Karpas-422 (cell line): ENCODE measurements at places on chromosomes 16 and 17. TPM values are rescaled to one million over a fixed set of nuclear protein-coding genes. Genes with fewer than 3 reads are reported as not detected.

Gene TERB1
- not detected in 2 replicates for total RNA-seq

- DNase-seq: no peak
- H3K27me3 ChIP-seq: no peaks in the 10 kb centered on the region
- no peaks in the 10 kb centered on the region for H3K4me1 ChIP-seq
- no peak overlapping the region for H3K4me3 ChIP-seq
- no peak overlapping the region for H3K27ac ChIP-seq
- no peaks in the 10 kb centered on the region for H3K36me3 ChIP-seq
Measured at GRCh38 chr16:50457423-50457822, 88.6 kb upstream of the BRD7 start.

DNA sequence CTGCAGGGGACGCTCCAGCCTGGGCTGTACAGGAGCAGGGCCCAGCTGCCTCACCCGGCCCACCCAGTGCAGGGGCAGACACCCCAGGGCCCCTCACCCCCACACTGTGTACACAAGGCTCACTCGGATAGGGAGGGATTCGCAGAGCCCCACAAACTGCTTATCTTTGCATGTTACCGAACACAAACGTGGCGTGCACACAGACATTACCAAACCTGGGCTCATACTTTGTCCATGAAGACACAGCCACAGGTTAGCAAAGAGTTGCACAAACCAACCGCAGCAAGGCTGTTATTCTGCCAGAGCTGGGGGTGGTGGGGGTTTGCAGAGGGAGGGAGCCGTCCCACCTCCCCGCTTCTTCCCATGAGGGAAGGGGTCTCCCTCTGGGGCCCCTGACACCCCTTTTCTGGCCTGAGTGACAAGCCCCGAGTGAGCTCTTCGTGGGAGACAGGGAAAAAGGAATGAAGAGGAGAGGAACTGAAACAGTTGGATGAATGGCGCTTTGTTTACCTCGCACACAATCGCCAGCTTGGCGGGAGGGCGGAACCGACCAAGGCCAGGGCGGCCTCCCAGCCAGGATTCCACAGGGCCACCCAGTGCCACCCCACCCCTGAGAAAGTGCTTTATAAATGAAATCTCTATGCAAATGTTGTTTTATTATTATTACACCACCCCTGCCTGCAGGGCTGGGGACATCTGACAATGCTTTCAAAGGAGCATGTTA is 434 bp upstream of the CPSF4L start:
- H3K36me3 ChIP-seq: no peaks in the 10 kb centered on the region
- DNase-seq: no peak
- H3K4me1 ChIP-seq: peaks cover 4% of the 10 kb centered on the region

Gene B4GALNT2
- total RNA-seq: not detected in 2 replicates

- H3K27ac ChIP-seq: no peak overlapping the region
- H3K27me3 ChIP-seq: no peaks in the 10 kb centered on the region
- DNase-seq: peak; percentile 41
- no peaks in the 10 kb centered on the region for H3K36me3 ChIP-seq
- no peaks in the 10 kb centered on the region for H3K4me1 ChIP-seq
Measured at GRCh38 chr17:15651583-15652110, 32.1 kb upstream of the FBXW10B start.

DNA sequence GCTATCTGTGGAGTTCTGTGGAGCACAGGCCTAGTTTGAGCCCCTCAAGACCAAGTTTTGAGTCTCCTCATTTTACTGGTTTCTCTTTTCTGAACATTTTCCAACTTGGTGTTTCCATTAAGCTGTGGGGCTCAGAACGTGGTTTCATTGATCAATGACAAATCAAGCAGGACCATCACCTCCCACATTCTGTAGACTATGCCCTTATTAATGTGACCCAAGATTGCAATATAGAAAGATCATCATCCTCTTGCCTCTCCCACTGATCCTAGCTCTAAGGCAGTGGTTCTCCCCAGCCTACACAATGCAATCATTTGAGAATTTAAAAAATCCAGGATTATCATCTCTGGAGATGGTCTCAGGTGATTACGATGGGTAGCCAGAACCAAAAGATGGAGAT is 15.8 kb upstream of the OSGIN1 start:
- no peak for DNase-seq
- no peak overlapping the region for H3K27ac ChIP-seq

GRCh38 chr16:57110937-57111336 is 18.6 kb downstream of the CPNE2 start:
- H3K27me3 ChIP-seq: no peaks in the 10 kb centered on the region
- H3K4me3 ChIP-seq: no peak overlapping the region
- H3K4me1 ChIP-seq: peaks cover 14% of the 10 kb centered on the region
- no peak overlapping the region for H3K27ac ChIP-seq

DNA sequence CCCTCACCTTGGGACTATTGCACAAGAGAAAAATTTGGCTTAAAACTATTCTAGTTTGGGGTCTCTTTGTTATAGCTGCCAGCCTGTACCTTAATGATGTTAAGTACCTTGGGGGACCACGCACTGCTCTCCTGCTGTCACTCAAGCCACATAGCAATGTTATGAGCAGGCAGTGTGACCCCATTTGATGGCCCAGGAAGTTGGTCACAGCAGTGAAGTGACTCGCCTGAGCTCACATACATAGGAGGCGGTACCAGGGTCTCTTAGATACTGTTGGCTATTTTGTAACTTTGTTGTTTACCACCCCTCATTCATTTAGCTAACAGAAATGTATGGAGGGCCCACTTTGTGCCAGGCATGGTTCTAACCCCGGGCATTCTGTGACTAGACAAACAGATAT is 16.4 kb downstream of the KCNG4 start:
- H3K4me3 ChIP-seq: no peak overlapping the region
- H3K36me3 ChIP-seq: no peaks in the 10 kb centered on the region
- DNase-seq: no peak
- no peak overlapping the region for H3K27ac ChIP-seq
- H3K27me3 ChIP-seq: no peaks in the 10 kb centered on the region

DNA sequence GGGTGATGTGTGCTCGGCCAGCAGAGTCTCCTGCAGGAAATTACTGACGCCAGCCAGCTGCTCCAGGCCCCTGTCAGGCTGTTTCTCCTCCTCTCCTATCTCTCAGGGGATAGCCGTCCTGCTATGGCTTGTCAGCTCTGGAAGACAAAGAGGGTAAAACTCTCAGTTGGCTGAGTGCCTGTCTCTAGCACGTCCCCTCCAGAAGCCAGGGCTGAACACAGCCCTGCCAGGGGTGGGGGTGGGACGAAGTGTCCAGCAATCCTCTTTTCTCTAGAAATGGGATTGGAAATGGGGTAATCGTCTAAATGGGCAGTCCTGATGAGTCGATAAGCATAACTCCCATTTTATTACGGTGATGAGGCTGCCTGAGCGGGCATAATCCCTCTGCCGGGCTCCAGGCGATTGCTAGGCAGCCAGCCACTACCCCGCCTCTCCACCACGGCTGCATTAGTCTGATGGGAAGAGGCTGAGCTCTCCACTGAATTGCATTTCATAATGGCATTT is 89.1 kb upstream of the GNAO1 start:
- no peaks in the 10 kb centered on the region for H3K27me3 ChIP-seq
- no peak overlapping the region for H3K4me3 ChIP-seq
- H3K36me3 ChIP-seq: no peaks in the 10 kb centered on the region
- no peak for DNase-seq
- H3K4me1 ChIP-seq: no peaks in the 10 kb centered on the region

Gene WFDC1
- not detected in 2 replicates for total RNA-seq

Gene OTOA
- total RNA-seq: 0.07 TPM in 1 of 2 replicates, not detected in the other
